ENCODE measurements at places on chromosomes 7 and 10.

- DNase-seq = no peak
Observed at GRCh38 chr10:36679554-36679953, 445.8 kb upstream of the ANKRD30A start.

- no peak for DNase-seq
Observed at GRCh38 chr10:82934429-82934828, 1059.4 kb downstream of the NRG3 start.

DNA sequence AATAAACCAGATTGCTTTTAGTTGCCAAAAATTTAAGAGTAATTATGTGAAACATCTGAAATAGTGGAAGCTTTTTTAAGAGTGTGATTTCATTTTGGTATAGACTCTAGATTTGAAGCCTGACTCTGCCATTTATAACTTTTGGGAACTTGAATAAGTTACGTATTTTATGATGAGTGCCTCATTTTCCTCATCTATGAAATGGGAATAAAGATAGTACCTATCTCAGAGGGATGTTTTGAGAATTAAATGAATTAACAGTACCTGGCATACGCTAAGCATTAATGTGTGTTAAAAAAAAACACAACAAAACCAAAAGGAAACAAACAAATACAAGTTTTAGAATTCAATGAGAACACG is 12.9 kb downstream of the PRKAR2B start:
- DNase-seq = no peak

- no peak for DNase-seq
Observed at GRCh38 chr10:6465854-6466601, 114.0 kb downstream of the PRKCQ start.

DNA sequence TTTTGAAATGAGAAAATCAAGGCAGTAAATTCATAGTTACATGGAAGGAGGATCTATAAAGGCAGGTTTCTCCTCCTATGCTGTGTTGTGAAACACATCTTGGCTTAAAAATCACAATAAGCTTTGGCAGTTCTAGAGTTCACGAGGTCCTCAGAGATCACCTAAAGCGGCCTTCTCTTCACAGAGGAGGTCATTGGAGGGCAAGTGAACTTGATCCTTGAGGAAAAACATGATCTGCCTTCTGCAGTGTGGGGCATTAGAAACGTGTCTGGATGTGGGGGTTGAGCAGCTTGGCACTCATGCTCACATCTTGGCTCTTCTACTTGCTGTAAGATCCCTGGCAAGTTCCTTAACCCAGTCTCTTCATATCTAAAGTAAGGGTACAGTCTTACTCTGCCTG is 96.1 kb upstream of the BMPER start:
- no peak for DNase-seq

DNA sequence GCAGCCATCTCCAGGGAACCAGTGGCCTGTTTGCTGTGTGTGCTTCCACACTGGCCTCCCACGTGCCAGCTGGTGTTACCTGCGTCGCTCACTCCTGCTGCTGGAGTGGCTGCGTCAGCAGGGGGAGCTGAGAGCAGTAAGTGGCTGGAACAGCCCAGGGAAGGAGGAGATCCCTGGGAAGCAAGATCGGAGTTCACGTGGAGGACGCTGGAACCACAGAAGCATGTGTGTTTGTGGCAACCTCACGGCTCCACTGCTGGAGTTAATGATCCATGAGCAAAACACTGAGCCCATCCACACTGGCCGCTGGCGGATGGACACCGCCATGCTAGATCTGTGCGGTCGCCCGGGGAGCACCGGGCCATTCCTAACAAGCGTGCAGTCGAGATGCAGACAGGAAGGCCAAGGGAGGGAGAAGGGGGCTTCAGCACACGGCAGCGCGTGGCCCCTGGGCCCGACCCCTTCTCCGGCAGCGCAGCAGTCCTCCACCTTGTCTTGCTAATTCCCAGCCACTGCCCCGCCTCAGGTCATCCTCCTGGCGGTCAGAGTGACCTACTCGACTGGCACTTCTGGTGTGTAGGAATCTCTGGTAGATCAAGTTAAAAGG is 68.5 kb upstream of the EEPD1 start:
- no peak for DNase-seq

DNA sequence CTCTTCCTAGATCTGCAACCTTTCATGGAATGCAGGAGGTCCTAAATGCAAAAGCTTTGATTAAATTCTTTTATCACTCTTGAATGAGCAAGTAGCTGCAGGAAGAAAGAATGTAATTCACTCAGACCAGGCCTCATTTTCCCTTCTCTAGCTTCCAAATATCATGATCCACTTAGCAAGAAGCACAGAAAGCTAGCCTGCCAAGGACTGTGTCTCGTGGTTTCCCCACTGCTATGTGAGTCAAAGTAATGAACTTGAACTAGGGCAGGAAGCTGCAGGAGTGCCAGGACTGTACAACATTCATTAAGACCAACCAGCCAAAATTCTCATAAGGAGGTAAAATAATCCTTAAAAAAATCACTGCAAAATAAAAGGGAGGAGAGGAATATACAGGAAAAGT is 379.2 kb downstream of the CALN1 start:
- no peak for DNase-seq

DNA sequence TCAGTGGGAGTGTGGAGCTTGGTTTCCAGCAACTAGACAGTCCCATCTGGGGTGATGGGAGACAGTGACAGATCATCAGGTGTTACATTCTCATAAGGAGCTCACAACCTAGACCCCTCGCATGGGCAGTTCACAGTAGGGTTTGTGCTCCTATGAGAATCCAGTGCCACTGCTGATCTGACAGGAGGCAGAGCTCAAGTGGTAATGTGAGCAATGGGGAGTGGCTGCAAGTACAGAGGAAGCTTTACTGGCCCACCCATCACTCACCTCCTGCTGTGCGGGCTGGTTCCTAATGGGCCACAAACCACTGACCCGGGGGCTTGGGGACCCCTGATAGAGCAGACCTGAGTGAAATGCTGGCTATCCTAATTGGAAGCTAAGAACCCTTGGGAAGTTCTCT is 242.8 kb downstream of the BAMBI start:
- DNase-seq = no peak

GRCh38 chr7:71145906-71146901 is 14.3 kb downstream of the GALNT17 start:
- DNase-seq = no peak

DNA sequence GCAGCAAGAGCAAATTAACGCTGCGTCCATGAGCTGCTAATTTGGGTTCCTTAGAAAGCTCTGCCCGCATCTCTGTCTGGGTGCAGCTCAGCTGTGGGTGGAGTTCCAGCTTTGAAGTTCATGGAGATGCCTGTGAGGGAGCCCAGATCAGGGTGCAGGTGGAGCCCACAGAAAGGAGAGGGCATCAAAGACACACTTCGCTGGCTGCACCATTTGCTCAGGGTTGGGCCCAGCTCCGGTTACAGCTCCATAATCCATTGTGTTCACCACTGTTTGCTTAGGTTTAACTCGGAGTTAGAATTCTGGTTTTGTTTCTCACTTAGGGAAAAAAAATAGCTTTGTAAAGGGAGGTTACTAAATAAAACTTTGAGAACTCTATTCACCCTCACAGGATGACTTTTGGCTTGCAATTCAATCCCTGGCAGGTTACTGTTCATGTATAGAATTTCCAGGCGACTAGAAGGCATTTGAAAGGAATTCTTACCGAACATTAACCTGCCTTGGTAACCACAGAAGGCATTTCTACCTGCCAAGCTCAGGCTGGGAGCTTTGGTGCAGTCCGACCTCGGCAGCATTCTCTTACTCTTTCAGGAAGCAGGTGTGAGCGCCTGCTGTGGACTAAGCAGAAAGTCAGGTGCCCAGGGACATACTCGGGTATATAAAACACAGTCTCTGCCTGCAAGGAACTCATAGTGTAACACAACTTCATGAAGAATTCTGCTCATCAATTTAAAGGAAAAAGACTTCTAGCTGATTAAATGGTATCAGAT is 179.5 kb upstream of the RNF32 start:
- no peak for DNase-seq

GRCh38 chr7:139131-139530 is 53.2 kb upstream of the FAM20C start:
- no peak for DNase-seq

GRCh38 chr10:60525716-60526585 is 136.3 kb upstream of the ANK3 start:
- DNase-seq = no peak

GRCh38 chr7:5636914-5637313 is 144.5 kb downstream of the RNF216 start:
- peak; percentile 61 for DNase-seq

DNA sequence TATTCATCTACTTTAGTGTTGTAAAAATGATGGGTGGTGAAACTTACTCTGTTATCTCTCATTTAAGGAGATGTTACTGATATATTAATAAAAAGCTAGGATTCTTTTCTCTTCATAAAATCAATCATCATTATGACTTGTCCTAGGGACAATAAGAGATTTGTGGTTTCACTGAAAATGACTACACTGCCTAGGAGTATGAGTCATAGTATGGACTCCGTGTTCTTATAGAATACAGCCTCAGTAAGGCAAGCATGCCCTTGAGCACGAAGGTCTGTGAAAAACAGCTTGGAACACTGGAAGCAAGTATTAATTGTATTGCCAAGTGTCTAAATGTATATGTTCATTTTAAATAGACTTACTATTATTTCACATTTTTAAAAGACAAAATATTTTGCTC is 749.2 kb upstream of the PCDH15 start:
- DNase-seq = no peak

Data from AG04450 (cell line).